ENCODE measurements at places on chromosomes 6 and 20.
A peak's percentile ranks its signal among the peaks of the same experiment; 100 is the strongest.

GRCh38 chr6:115767931-115768330, 292.8 kb downstream of the FRK start:
- H3K27ac ChIP-seq: no peak overlapping the region
- no peaks in the 10 kb centered on the region for H3K27me3 ChIP-seq
- no peak for DNase-seq
- H3K36me3 ChIP-seq: no peaks in the 10 kb centered on the region
- no peaks in the 10 kb centered on the region for H3K4me1 ChIP-seq

DNA sequence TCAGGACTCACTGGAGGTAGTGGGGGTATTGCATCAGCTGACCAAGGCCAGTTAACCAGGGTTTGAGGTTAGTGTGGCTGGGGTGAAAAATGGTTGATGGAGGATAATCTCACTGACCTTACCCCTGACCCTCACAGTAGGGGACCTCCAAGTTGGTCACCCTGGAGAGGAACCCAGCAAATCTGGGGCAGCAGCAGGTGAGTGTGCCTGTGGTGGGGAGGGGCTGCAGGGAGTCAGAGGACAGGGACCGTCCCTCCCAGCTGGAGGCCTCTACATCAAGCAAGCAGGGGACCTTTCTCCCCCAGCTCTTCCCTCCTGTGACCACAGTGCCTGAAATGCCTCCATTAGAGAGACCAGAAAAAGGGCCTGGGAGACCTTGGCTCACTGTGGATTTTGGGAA, 49.1 kb upstream of the ZNF337 start:
- no peak overlapping the region for H3K4me3 ChIP-seq
- H3K27ac ChIP-seq: no peak overlapping the region
- no peaks in the 10 kb centered on the region for H3K27me3 ChIP-seq
- DNase-seq: no peak

GRCh38 chr20:38178065-38178491, 13.0 kb upstream of the TGM2 start:
- peaks cover 7% of the 10 kb centered on the region for H3K27me3 ChIP-seq
- no peak for DNase-seq

- H3K27ac ChIP-seq: no peak overlapping the region
- H3K27me3 ChIP-seq: no peaks in the 10 kb centered on the region
- no peak for DNase-seq
Observed at GRCh38 chr20:40336533-40336932, 352.5 kb downstream of the MAFB start.

- no peak overlapping the region for H3K27ac ChIP-seq
- H3K27me3 ChIP-seq: peaks cover 12% of the 10 kb centered on the region
- H3K4me1 ChIP-seq: no peaks in the 10 kb centered on the region
Observed at GRCh38 chr6:13538084-13538483, 36.3 kb upstream of the SIRT5 start.

GRCh38 chr20:51623255-51623654, 80.7 kb upstream of the NFATC2 start:
- peaks cover 4% of the 10 kb centered on the region for H3K4me1 ChIP-seq
- no peak for DNase-seq
- no peaks in the 10 kb centered on the region for H3K27me3 ChIP-seq
- peaks cover 21% of the 10 kb centered on the region for H3K36me3 ChIP-seq

DNA sequence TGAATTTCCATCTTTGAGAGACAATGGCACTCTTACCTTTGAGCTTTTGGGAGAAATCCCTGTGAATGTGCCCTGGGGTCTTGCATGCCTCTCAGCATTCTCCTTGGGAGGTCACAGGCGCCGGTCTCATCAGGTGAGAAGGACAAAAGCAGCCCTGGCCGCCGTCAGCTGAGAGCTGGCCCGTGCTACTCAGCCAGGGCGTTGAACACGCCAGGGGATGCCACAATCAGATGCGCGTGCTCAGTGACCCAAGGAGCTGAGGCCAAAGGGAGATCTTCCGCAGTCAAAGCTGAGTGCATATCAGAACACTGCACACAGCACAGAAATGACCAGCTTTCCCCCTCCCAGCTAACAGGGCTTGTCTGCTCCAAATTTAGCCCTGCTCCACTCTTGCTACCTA, 253.6 kb upstream of the NOX3 start:
- no peak overlapping the region for H3K27ac ChIP-seq
- H3K4me1 ChIP-seq: peaks cover 16% of the 10 kb centered on the region
- no peak overlapping the region for H3K4me3 ChIP-seq
- DNase-seq: no peak
- no peaks in the 10 kb centered on the region for H3K36me3 ChIP-seq
- no peaks in the 10 kb centered on the region for H3K27me3 ChIP-seq

DNA sequence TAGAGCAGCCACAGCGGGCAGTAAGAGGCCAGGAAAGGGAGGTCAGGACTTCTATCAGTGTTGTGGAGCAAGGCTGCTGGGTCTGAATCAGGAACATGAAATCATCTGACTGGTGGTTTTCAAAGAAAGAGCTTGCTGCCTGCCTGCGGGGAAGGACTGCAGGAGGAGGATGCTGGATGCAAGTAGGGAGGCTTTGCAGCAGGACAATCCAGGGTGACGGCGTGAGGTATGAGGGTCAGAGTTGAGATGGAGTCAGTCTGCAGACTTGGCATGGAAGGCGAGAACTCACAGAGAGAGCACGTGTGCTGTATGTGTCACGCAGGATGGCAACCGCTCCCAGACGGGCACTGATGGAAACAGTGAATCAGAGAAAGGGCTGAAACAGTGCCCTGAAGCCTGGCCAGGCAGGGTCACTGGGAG, 59.2 kb upstream of the CD93 start:
- H3K4me3 ChIP-seq: no peak overlapping the region
- no peak for DNase-seq
- no peaks in the 10 kb centered on the region for H3K36me3 ChIP-seq
- H3K27ac ChIP-seq: no peak overlapping the region
- H3K4me1 ChIP-seq: peaks cover 43% of the 10 kb centered on the region

- no peak overlapping the region for H3K27ac ChIP-seq
- no peak for DNase-seq
- peaks cover 4% of the 10 kb centered on the region for H3K4me1 ChIP-seq
Observed at GRCh38 chr6:17102258-17102870, 514 bp downstream of the STMND1 start.

- H3K4me3 ChIP-seq: no peak within 1 kb of the TSS
- no peak for DNase-seq
- peaks cover 9% of the 10 kb centered on the region for H3K27me3 ChIP-seq
- H3K36me3 ChIP-seq: no peaks in the 10 kb centered on the region
- no peaks in the 10 kb centered on the region for H3K4me1 ChIP-seq
Observed at GRCh38 chr6:38715016-38715689, at the start of gene DNAH8. Gene DNAH8 (plus strand): TSS chr6:38715311. CDS start chr6:38722810, 7,499 bp downstream.

DNA sequence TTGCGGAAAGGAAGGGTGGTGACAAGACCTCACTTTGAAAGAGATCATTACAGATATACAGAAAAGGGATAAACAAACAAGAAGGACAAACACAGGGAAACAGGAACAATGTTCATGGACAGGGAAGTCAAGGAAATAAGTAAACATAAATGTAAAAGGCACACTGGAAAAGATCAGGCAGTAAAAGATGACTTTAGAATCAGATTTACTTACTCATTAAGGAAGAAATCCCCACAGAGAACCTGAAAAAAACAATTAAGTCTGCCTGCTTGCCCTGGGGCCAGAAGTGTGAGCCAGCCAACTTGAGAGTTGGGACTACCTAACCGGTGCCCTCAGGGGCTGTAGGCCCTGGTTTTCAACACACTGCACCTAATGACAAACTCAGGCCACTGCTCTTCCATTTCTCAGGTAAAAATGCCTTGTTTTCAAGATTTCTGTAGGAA, 1.7 kb downstream of the APMAP start:
- no peaks in the 10 kb centered on the region for H3K27me3 ChIP-seq
- DNase-seq: no peak
- peak overlapping the region; percentile 4 for H3K27ac ChIP-seq
- no peaks in the 10 kb centered on the region for H3K36me3 ChIP-seq

DNA sequence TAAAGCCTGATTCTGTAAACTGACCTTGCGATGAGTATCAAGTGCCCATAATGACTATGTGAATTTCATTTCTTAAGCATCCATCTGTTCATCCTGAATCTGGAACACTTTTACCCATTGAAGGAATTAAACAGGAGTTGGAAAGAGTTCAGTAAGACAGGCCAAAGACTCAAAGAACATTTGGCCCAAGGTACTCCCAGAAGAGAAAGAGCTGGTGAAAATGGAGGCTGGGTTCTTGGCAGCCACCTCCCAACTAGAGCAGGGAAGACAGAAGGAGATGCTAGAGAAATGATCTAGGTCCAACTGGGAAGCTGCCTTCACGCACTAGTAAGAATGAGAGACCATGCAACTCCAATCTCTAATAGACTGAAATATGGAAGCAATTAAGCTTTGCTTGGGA, 290.8 kb upstream of the RNF24 start:
- peaks cover 10% of the 10 kb centered on the region for H3K27me3 ChIP-seq
- H3K4me1 ChIP-seq: no peaks in the 10 kb centered on the region
- no peak for DNase-seq
- no peak overlapping the region for H3K27ac ChIP-seq
- no peak overlapping the region for H3K4me3 ChIP-seq

All from HepG2 (cell line).